ENCODE measurements at places on chromosomes 11 and 22. TPM values are rescaled to one million over a fixed set of nuclear protein-coding genes. Genes with fewer than 3 reads are reported as not detected.

PLXNB2 gene
- 109 TPM for total RNA-seq

SEC14L6 gene
- total RNA-seq, result not detected

PLEKHB1 gene
- 0.81 TPM for total RNA-seq

C22orf31 gene
- total RNA-seq, result not detected

MPZL2 gene
- total RNA-seq, result not detected

TEX12 gene
- not detected for total RNA-seq

BEST1 gene
- 2.6 TPM for total RNA-seq

MIAT gene
- total RNA-seq, result 0.27 TPM

APOL3 gene
- total RNA-seq, result not detected

SYT8 gene
- total RNA-seq, result 0.26 TPM

OR8D1 gene
- not detected for total RNA-seq

TIMP3 gene
- total RNA-seq, result 1.3 TPM

PIWIL4 gene
- 0.40 TPM for total RNA-seq

PANX3 gene
- not detected for total RNA-seq

SLC7A4 gene
- total RNA-seq, result not detected

YWHAH gene
- total RNA-seq, result 134 TPM

MIOX gene
- 0.11 TPM for total RNA-seq

FHIP1B gene
- 17.7 TPM for total RNA-seq

SCO2 gene
- total RNA-seq, result 5.0 TPM

MMP10 gene
- total RNA-seq, result 0.82 TPM

MAJIN gene
- not detected for total RNA-seq

UBQLNL gene
- total RNA-seq, result not detected

PNPLA3 gene
- 1.5 TPM for total RNA-seq

TRIM49 gene
- total RNA-seq, result not detected

HIPK3 gene
- 20.3 TPM for total RNA-seq

OR4C6 gene
- total RNA-seq, result not detected

CEP126 gene
- 2.9 TPM for total RNA-seq

CNTN5 gene
- total RNA-seq, result not detected

LMO2 gene
- total RNA-seq, result 0.36 TPM

RASSF10 gene
- 2.1 TPM for total RNA-seq

RFPL3 gene
- not detected for total RNA-seq

APLP2 gene
- 181 TPM for total RNA-seq

H19 gene
- 10.4 TPM for total RNA-seq

BIK gene
- 2.1 TPM for total RNA-seq

C11orf52 gene
- 0.18 TPM for total RNA-seq

LIF gene
- total RNA-seq, result 20.1 TPM

GAL3ST3 gene
- not detected for total RNA-seq

PARVA gene
- total RNA-seq, result 24.8 TPM
